ENCODE measurements at places on chromosomes 2 and 18.

- peak; percentile 49 for DNase-seq
These were observed 29.5 kb downstream of the PAX8 start for GRCh38 chr2:113248997-113249770.

DNA sequence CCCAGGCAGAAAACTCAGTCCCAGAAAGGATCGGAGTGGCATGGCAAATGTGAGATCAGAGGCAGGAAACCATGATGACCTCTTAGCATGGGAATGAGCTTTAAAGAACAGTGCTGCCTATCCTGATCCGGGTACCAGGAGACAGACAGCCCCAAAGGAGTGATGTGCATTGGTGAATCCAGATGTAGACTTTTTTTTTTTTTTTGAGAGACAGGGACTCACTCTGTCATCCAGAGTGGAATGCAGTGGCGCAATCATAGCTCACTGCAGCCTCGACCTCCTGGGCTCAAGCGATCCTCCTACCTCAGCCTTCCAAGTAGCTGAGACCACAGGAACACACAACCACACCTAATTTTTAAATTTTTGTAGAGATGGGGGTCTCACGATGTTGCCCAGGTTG is 122.7 kb downstream of the VAPA start:
- DNase-seq, result no peak

DNA sequence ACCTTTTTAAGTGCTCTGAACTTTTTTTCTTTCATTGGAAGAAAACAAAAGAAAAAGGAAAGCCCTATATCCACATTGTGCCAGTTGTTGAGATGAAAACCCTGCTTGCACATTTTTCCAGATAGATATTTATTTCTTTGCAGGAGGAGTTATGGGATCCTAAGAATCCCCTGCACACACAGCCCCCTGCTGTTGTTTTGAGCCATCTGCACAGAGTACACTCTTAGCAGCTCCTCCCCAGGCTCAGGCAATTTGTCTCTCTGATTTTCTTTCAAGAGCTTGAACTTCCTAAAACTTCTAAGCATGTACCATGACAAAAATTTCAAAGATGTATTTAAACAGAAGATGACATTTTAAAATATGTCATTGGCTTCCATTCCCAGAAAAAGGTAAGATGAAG is 436.9 kb downstream of the METTL4 start:
- DNase-seq, result peak; percentile 22

DNA sequence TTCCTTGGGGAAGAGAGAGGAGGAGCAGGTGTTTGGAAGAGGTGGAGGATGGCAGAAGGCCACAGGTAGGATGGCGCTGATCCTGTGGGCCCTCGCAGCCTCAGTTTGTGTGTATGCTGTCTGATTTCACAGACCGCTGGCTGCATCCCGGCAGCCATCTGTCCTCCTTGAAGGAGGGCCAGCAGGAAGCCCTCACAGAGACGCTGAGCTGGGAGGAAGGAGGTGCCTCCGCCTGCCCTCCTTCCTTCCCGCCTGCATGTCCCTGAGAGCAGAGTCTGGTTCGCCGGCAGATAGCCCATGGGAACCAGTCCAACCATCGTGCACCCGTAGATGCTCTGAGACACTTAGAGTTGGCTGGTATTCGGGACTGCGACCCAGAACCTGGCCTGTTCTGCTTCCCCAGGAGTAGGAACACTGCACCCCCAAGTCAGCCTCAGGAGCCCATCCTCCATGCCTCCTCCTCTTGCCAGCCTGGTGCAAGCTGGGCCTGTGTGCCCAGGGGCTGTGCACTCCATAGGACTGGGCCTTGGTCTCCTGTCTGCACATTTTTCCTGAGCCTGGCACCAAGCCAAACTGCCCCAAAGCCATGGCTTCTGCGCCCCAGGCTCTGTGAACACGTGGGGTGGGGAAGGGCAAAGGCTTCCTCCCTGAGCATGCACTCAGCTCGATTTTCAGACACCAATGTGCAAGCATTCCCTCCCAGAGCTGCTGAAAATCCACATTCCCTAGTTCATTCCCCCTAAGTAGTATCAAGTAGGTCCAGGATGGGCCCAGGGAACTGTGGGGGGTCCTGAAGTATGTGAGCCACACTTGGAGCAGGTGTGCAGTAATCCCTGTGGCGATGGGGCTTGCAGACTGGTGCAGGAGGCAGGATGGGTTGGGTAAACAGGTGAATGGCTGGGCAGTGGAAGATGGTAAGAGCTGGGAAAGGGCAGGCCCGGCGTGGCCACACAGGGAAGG is 115.6 kb downstream of the SEPTIN10 start:
- no peak for DNase-seq

GRCh38 chr18:72128649-72129048 is 415.5 kb downstream of the CBLN2 start:
- DNase-seq, result no peak

DNA sequence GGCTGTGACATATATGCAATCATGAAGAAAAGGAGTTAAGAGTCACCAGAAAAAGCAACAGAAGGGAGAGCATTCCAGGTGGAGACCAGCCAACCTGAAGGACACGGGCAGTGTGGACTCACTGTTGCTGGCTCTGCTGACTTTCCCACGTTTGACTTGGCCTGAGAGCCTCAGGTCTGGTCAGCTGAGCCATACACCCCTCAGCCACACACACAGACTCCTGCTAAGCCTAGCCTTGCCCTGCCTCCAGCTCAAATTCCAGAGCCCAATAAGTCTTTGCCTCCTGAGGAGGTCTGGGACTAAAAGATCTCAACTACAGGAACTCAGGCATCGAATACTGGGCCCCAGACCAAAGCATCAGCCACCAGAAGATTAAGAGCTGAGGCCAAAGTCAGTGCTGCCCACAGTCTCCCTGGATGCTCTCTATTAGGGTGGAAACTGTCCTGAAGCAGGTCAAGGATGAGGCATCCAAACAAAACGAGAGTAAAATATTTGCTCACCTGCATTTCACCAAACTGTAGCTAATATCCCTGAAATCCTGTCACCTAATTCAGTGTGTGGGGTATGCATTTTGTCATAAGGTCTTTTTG is 23.3 kb downstream of the CACNB4 start:
- no peak for DNase-seq

DNA sequence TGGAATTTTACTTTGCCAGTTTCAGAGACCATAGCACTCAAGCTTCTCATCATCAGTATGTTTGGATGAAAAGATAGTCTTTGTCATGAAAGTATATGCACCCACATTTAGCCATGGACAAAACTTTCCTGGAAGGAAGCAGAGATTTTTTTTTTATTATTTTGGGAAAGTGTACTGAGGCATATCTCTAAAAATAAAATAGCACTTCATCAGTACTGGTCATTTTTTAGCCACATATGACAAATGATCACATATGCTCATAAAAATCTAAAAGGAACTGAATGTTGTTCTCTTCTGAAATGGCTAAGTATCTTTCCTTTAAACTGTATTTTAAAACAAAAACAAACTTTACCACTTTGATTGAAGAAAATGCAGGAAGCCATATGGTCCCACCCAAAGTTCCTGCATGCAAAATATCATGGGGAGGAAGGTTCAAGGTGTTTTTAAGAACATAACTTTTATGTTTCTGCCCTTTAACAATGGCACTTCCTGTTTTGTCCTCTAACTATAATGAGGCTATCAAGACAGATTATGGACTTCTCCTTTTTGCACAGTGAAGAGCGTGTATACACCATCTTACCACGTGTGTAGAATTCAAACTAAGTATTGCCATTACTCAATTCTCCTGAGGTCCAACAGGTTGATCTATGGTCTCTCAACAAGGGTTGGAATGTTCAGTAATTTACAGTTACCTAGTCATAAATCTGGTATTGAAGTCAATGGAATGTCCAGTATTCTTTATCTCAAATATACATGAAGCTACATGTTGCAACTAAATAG is 77.1 kb upstream of the SLC39A10 start:
- no peak for DNase-seq

- DNase-seq, result no peak
These were observed 416.5 kb downstream of the BCL11A start for GRCh38 chr2:60136913-60137312.

DNA sequence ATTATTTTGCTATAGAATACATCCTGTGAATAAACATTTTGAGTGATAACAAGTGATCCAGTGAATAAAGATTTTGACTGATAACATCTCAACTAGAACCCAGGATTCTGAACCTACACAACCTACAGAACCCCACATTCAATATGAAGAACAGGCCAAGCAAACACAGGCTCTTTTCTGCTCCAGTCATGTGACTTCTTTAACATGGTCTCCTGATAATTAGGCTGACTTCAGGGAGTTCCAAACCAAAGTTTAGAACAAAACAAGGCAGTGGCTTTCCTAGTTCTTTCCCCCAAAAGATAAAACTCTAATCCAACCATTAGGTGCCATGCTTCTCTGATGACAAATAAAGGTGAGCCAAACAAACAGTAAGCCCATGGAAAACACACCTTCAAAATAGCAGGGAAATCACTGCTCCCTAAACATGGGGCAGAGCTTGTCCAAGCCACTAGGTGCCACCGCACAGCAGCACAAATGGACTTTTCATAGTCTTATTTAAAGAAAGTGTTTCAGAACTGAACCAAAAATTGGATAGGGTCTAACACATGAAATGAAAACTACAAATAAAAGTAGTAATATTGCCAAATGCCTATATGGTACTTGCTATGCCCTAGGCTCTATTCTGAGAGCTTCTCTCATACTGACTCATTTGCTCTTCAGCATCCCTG is 95.3 kb downstream of the EVA1A start:
- DNase-seq, result peak; percentile 70

GRCh38 chr2:237405006-237405559 is 8.9 kb downstream of the COL6A3 start:
- no peak for DNase-seq

DNA sequence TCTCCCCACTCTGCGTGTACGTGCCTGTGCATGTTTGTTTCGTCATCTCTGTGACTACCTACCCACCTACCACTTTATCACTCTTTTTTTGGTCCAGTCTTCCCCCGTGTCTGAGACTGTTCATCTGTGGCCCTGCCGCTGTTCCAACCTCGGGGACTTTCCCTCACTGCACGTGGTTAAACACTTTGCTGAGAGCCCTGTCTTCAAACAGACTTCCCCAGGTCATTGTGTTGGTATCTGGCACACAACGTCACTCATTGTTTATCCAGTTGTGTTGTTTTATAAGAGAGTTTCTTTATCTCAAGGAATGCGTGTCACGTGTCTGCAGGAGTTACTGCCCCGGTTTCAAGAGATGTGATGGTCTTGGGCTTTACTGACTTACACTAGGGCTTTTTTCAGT is 262.0 kb upstream of the RASGRP3 start:
- no peak for DNase-seq

DNA sequence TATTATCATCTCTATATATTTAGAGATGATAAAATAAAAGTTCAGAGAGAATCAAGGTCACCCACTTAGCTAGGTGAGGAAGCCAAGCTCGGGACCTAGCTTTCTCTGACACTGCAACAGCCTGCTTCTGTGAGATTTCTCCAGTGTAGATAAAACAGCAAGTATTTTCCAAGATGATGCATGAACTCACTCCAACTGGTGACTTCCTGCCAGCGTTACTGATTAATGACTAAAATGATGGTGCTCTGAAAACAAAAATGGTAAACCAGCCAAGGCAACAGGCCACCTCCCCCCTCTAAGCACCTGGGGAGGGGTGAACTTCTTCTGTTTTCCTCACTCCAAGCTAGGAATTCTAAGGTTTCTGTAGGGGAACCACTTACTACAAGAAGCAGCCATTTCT is 510.2 kb upstream of the ID2 start:
- DNase-seq, result no peak

GRCh38 chr18:45213040-45213333 is 402.3 kb upstream of the SLC14A2 start:
- DNase-seq, result no peak

DNA sequence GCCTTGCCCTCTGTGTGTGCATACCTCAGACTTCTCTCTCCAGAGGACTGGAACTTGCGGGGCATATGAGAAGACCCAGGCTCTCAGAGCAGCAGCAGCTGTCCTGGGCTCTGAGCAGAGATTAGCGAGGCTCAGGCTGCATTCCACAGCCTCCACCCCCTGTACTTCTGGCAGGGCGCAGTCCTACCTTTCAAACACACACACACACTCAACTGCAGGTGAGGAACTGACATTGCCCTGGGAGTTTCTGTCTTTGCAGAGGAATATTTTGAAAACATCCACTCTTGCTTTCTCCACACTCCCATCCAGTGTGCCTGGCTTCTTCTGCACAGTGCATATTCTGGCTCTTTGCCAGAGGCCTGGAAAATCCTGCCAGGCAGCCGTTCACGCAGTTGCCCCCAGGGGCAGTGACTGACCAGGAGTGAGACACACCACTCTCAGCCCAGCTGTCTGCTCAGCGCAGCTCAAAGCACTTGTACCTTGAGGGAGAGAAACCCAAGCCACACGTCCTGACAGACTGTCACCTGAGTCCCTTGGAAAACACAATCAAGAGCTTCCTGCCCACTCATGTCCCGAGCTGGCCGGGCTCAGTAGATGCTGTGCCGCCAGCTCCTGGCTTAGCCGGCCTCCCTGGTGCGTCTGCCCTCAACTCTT is 460.8 kb downstream of the RNF144A start:
- peak; percentile 82 for DNase-seq

- DNase-seq, result no peak
These were observed 126.4 kb downstream of the NCOA1 start for GRCh38 chr2:24617424-24617823.

DNA sequence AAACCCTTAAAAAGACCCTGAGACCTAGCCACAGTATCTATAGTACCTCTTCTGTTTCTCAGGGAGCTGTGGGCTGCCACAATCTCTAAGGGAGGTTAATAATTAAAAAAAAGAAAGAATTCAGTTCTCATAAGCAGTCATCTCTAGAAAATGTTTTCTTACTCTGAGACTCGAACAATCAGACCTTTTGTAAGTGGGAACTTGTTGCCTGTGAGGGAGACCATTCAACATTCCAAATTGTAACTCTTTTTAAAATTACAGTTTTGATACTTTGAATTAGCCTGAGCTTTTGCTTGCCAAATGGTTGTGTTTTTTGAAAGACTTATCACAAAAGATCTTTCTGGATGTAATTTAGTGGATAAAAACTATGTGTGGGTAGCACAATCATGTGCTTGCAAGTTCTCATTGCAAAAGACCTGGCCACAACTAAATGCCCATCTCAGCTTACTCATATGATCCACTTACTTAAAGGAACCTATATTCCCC is 33.3 kb downstream of the IL1R2 start:
- DNase-seq, result no peak

GRCh38 chr2:2788076-2788475 is 457.0 kb upstream of the MYT1L start:
- peak; percentile 91 for DNase-seq

- DNase-seq, result no peak
These were observed 81.9 kb upstream of the TXNDC2 start for GRCh38 chr18:9803698-9804516.

- DNase-seq, result no peak
These were observed 443.9 kb upstream of the FSHR start for GRCh38 chr2:49598231-49598630.

DNA sequence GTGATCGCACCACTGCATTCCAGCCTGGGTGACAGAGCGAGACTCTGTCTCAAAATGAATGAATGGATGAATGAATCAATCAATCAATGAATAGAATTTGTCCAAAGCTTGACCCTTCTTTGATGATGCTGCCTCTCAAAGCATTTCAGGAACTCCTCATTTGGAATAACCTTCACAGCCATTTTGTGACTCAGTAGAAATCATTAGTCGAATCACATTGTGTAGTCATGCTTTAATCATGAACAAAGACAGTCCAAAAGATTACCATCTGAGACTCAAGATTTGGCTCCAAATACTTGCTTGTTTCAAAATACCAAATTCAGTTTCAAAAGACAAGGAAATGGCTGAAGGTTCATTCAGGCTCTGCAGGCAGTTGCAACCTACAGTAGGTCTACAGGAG is 83.1 kb downstream of the VWA3B start:
- DNase-seq, result no peak

- no peak for DNase-seq
These were observed 12.1 kb downstream of the ACTG2 start for GRCh38 chr2:73904952-73905351.
